ENCODE measurements at places on chromosomes 16 and 17.

DNA sequence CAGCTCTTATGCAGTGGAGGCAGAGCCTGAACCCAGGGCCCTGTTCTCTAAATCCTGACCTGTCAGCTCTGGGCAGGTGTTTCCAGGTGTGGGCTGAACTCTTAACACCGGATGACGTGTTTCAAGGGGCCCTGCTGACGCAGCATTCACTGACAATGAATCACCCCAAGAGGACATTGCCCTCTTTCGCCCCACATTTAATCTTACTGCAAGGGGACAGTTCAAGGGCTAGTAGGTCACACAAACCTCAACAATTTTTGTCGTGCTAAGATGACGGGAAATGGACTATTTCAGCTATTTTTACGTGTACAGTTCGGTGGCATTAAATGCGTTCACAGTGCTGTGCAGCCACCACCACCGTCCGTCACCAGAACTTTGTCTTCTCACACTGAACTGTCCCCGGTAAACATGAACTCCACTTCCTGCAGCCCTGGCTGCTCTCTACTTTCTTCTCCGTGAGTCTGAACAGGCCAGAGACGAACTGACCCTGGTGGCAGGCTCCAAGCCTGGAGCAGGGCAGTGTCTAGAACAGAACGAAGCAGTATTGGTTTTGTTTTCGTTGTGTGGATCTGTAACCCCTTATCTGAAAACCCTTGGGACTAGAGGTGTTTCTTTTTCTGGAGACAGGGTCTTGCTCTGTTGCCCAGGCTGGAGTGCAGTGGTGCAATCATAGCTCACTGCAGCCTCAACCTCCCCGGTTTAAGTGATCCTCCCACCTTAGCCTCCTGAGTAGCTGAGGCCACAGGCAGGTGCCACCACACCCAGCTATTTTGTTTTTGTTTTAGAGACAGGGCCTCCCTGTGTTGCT lies 88.4 kb upstream of the CIBAR2 start:
- DNase-seq, result no peak

DNA sequence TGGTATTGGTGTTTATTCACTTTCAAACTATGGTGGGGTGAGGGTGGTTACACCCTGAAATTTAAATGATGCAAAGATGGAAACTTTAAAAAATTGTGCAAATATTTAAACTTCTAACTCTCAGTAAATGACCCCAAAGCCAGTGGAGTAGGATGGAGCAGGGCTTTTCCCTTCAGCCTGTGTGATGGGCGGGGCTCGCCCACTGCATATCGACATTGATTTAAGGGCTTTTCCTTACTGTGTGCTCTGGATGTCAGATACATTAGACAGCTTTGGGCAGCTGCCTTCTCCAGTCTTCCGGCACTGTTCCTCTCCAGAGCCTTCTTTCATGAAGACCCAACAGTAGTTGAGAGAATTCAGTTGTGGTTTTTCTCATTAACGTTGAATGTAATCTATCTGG lies 99.9 kb downstream of the SPECC1 start:
- DNase-seq, result no peak

DNA sequence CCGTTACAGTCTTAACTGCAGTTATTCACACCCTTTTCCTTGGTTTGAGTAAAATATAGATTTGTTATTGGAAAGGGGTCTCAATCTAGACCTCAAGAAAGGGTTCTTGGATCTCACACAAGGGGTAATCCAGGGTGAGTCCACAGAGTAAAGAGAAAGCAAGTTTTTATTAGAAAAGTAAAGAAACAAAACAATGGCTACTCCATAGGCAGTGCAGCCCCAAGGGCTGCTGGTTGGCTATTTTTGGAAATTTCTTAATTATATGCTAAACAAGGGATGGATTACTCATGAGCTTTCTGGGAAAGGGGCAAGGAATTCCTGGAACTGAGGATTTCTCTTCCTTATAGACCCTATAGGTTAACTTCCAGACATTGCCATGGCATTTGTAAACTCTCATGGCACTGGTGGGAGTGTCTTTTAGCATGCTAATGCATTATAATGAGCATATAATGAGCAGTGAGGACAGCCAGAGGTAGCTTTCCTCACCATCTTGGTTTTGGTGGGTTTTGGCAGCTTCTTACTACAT lies 24.5 kb upstream of the MILR1 start:
- no peak for DNase-seq

DNA sequence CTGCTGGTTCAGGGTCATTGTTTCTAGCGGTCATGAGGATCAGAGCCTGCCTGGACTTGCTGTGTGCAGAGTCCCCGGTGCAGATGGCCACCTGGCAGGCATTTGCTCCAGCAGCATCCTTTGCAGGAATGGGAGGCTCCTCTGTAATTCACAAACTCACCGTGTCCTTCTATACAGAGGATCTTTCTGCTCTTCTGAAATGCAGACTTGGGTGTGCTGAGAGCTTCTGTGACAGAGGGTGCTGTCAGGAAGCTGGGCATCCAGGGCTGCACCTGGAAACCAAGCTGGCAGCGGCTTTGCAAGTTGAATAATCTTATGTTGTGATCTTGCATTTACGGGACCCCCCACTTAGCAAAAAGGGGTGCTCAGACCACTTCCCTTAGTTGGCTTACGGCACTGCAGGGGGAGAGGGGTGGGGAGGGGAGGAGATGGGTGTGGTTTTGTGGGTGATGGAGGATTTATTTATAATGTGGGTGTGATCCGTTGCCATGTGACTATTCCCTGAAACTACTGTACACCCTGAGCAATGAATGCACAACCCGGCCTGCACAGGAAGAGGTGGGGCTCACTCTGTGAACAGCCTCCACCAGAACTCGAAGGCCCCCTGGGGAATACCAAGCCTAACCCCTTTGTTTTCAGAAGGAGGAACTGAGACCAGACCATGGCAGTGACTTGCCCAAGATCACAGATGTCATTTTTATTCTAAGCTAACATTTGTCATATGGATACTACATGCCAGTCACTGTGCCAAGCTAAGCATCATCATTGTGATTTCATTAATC lies 178.3 kb downstream of the PRKCB start:
- DNase-seq, result peak; percentile 33

DNA sequence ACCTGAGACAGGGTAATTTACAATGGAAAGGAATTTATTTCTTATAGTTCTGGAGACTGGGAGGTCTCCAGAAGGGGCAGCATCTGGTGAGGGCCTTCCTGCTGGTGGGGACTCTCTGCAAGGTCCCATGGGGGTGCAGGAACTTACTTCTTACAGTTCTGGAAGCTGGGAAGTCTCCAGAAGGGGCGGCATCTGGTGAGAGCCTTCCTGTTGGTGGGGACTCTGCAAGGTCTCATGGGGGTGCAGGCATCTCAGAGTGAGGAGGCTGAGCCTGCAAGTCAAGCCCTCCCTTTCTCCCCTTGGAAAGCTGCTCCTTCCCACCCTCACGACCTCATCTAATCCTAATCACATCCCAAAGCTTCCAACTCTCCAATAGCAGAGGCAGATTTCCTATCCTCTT lies 157.4 kb downstream of the FOXL1 start:
- DNase-seq, result no peak

DNA sequence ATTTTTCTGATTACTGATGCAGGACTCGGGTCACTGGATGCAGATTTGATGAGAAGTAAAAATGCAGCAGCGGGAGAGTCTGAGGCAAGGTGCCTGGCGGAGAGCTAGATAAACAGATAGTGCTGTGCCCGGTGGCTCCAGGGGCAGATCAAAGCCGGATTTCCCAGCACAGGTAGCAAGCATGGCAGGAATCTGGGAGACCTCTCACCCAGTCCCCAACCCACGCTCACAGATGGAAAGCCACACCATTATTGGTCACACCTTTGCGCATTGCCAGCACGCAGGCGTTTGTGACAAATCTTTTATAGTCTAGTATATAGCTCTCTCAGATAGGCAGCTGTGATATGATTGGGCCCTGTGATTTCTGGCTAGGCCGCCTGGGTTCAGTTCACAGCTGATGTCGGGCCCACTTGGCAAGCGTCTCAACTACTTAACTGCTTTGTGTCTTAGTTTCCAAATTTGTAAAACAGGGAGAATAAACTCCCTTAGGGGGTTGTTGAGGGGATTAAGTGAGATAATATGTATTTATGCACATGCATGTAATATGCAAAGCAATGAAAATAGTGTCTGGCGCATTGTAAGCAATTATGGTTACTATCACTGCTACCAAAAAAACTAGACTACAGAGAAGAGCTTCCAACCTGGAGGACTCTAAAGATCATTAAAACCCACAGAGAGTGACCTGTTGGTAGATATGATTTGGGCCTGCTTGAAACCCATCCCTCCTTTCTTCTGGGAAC lies 42.0 kb upstream of the NFAT5 start:
- DNase-seq, result no peak

All from esophagus squamous epithelium (tissue), 5 donors.